ENCODE measurements at places on chromosomes 7 and 10.

GRCh38 chr7:104928721-104929400 is 85.1 kb upstream of the KMT2E start:
- DNase-seq = no peak

- DNase-seq = no peak
Measured at GRCh38 chr10:71727105-71727737, 7.6 kb upstream of the C10orf105 start.

- no peak for DNase-seq
Measured at GRCh38 chr7:116738378-116738777, 66.4 kb downstream of the MET start.

DNA sequence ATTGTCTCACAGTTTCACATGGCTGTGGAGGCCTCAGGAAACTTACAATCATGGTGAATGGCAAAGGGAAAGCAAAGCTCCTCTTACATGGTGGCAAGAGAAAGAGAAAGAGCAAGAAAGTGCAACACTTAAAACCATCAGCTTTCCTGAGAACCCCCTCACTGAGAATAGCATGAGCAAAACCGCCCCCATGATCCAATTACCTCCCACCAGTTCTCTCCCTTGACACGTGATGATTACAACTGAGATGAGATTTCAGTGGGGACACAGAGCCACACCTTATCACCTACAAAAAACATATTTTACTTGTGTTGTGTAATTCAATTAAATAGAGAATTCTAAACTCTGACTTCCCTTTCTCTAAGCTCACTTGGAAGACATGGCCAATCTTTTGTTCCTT is 80.2 kb downstream of the SEMA3C start:
- DNase-seq = peak; percentile 69

GRCh38 chr7:112781110-112781509 is 9.1 kb downstream of the TMEM168 start:
- DNase-seq = no peak

GRCh38 chr7:3957472-3958108 is 656.5 kb downstream of the SDK1 start:
- DNase-seq = no peak

GRCh38 chr7:143288836-143289235 is 685 bp downstream of the CASP2 start:
- peak; percentile 39 for DNase-seq

- no peak for DNase-seq
Measured at GRCh38 chr7:96067321-96067720, 254.6 kb downstream of the SLC25A13 start.

DNA sequence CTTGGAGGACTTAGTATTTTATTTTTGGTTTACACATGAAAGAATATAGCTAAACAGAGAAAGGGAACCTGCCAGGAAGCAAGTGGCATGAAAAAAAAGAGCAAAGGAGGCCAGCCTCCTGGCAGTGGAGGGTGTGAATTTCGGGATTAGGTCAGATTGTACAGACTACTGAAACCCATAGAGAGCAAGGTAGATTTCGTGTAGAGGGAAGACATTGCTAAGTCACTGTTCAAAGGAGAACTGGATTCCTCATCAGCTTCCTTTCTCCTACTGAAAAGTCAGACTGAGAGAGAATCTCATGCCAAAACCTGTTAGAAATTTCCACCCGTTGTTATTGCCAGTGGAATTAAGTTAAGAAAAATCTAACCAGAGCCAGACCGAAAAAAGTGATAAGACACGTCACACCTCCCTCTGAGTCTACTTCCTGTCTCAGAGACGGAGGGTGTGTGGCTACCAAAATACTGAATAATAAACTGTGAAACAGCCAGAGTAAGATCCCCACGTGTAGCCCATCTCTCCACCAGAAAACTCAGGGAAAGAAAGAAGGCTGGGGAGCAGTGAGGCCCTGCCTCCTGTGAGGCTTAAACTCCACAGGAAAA is 118.8 kb downstream of the SKIDA1 start:
- DNase-seq = peak; percentile 65

DNA sequence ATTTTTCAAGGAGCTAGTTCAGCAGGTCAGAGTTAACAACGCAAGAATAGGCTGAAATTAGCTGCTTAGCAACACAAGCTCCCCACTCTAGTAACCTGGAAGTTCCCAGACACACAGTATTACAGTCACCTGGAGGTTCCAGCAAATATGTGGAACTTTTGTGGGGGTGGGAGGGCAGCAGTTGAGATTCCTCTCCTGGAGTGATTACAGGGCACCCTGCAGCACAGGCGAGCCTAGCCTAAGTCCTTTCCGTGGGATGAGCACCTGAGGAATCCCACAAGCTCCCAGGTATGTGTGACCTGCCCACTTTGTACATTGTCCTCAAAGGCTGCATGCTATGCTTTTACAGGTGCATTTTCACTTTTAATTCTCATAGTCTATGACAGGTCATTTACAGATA is 13.6 kb downstream of the TPK1 start:
- DNase-seq = no peak

Data from OCI-M1 (cell line).